Stimulated activated CD4-positive, alpha-beta T cell treated with anti-CD3 and anti-CD28 coated beads, Interleukin-15, amount 100 ng/mL, for 48 hours (primary cell): ENCODE measurements at places on chromosomes 2 and 18.

DNA sequence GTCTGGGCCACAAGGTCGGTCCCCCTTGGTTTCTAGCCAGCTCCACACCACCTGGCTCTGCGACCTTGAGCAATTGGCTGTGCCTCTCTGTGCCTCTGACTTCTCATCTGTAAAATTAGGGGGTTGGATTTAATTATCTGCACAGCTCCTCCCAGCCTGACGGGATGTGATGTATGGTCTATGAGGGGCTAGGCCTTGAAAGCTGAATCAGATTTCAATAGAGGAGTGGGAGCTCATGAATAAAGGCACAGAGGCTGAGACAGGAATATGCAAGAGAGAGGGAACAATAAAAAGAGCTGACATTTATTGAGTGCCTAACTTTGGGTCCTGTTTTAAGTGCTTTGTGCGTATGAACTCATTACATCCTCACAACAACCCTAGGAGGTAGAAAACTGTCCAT lies 104.7 kb downstream of the ALK start:
- no peak for DNase-seq

DNA sequence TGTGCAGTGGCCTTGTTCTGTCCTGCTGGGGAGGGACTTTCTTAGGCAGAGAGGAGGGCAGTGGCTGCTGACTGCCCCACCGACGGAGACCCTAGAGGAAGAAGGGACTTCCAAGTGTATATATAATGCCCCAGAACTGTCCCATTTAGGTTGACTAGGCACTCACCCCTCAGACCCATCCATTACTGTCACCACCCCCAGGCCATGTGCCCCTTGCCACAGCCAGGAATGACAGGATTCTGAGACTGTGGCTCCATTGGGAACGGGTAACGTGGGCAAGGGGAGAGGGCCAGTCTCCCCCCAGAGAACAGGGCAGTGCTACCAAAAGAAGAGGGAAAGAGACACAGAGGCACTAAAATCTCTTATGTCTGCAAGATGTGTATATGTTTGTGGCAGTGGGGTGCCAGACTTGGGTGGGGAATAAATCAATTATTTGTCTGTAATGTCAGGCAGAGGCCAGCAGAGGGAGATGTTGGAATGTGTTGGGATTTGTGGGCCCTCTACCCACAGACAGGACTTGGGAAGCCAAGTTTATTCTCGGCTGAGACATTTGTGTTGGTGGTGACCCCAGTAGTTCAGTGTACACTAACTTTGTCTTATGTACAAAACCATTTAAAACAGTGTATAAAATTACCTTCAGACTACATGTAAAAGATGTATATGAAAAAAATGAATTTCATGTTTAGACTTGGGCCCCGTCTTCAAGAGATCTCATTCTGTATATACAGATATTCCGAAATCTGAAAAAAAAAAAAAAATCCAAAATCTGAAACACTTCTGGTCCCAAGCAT lies 24.0 kb upstream of the TMEM37 start:
- peak; percentile 25 for DNase-seq

DNA sequence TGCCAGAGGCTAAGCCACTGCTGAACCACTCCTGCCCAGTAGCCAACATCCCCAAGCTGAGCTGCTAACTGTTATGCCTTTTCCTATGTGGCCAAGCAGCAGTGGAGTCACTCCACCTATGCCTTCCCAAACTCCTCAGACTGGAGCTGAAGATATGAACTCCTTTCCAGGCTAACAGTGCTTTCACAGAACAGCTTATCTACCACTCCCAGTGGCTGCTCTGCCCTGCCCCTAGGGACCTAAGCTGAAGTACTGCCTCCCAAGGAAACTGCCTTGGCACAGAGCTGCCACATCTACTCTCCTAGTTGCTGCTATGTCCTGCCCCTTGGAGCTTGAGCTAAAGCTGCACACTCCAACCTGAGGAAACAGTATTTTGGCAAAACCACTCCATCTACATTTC lies 275.9 kb downstream of the RBM43 start:
- no peak for DNase-seq

GRCh38 chr2:239425631-239426030 lies 24.8 kb upstream of the HDAC4 start:
- no peak for DNase-seq

GRCh38 chr2:233796254-233796653 lies 18.1 kb downstream of the MROH2A start:
- DNase-seq = no peak

DNA sequence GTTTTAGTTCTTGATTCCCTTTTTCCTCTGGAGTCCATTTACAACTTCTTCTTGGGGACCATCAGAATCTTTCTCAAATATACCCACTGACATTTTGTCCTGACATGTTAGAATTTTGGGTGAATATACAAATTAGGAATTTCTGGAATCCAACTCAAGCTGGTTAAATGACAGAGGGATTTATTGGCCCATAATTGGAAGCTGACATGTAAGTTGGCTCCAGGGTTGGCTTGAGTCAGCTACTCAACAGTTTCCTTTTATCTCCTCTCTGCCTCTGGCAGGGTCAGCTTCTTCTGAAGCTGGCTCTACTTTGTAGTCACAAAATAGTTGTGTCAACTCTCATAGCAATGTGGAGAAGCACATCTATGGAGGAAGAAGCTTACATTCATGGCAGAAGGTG lies 36.6 kb upstream of the PPP1R1C start:
- DNase-seq = no peak

- no peak for DNase-seq
Observed at GRCh38 chr2:226611196-226611943, 188.2 kb downstream of the IRS1 start.

GRCh38 chr2:222811828-222812227 lies 49.0 kb upstream of the ACSL3 start:
- DNase-seq = no peak

- no peak for DNase-seq
Observed at GRCh38 chr2:177712462-177712861, 319.9 kb downstream of the AGPS start.

DNA sequence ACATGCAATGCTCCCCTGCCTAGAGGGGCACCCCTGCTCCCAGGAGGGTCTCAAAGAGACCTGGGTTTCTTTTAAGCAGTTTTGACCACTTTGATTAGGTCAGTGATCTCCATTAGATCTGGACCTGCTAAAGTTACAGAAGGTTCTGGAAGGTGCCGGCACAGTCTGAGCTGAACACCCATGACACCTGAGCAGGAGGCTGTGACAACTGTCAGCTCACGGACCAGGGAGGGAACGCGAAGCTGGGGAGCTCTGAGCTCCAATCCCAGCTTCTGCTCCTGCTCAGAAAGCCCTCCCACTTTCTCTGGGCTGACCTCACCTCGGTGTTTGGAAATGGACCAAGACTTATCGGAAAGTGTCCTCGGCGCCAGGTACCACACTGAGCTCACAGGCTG lies 113.8 kb downstream of the NFATC1 start:
- no peak for DNase-seq

- DNase-seq = no peak
Observed at GRCh38 chr2:236665572-236666118, 96.0 kb downstream of the ACKR3 start.

- DNase-seq = no peak
Observed at GRCh38 chr2:211756266-211756665, 782.3 kb downstream of the ERBB4 start.

DNA sequence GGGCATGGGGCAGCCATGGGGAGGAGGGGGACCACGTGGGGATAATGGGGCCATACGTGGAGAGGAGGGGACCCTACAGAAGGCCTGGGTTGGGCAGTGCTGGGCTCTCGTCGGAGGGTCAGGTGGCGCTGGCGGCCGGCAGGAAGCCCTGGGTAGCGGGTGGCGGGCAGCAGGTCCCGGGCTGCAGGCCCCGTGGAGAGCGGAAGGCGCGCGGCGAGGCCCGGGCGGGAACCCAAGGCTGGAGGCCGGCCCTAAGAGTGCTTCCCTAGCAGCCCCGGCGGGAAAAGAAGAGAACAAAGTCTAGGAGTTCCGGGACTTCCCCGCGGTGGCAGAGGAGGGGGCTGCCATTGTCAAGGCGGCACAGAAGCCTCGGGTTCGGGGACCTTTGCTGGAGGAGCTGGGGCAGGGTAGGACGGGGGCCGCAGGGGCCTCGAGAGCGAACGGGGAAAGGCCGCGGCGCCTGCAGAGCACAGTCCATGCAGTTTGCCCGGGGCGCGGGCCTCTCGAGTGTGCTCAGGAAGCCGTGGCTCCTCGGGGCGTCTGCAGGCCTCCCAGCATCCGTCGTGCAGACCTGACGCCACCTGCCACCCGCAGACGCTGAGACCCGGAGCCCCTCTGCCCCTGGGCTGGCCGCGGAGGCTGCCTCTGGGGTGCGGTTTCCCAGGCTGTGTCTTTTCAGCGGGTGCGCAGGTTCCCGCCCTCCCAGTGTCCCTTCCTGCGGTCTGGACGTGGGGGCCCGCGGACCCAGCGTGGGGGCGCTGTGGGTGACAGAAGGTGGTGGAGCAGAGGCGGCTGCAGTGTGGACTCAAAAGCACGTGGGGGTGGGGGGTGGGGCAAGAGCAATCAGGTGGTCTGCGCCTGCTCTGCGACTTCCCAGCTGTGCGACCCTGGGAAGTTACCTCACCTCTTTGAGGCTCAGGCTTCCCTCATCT lies 19.4 kb upstream of the NCL start:
- DNase-seq = no peak

- no peak for DNase-seq
Observed at GRCh38 chr18:2978661-2979106, 34.3 kb downstream of the LPIN2 start.

GRCh38 chr18:6795307-6795706 lies 65.8 kb downstream of the ARHGAP28 start:
- DNase-seq = no peak

- no peak for DNase-seq
Observed at GRCh38 chr2:30193104-30193681, 38.1 kb upstream of the LBH start.

GRCh38 chr2:3585261-3586109 lies 9.4 kb upstream of the COLEC11 start:
- DNase-seq = no peak

- DNase-seq = no peak
Observed at GRCh38 chr2:226124548-226125011, 675.0 kb downstream of the IRS1 start.

- no peak for DNase-seq
Observed at GRCh38 chr2:140972724-140973123, 1158.1 kb downstream of the LRP1B start.

DNA sequence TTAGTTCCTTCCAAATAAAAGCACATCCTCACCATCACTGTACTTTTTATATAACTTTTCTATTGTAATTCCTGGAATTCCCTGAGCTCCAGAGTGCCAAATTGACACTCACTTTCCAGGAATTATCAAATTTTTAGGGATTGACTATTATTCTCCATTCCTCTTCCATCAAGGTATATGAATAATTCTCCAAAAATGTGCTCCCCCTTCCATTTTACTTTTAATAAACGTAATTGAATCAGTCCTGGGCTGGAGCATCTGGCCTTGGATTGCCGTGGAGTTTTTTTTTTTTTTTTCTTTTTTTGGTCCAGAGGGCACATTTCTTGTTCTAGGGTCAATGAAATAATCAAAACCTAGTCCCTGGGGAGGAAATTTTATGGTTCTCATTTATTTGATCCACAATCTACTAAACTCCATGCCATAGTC lies 304.3 kb downstream of the CDCA7 start:
- no peak for DNase-seq

- DNase-seq = no peak
Observed at GRCh38 chr2:156434461-156435291, 1.5 kb upstream of the GPD2 start.

GRCh38 chr18:56309104-56309503 lies 329.3 kb downstream of the TXNL1 start:
- DNase-seq = no peak

GRCh38 chr2:169975221-169975620 lies 148.0 kb downstream of the UBR3 start:
- no peak for DNase-seq

DNA sequence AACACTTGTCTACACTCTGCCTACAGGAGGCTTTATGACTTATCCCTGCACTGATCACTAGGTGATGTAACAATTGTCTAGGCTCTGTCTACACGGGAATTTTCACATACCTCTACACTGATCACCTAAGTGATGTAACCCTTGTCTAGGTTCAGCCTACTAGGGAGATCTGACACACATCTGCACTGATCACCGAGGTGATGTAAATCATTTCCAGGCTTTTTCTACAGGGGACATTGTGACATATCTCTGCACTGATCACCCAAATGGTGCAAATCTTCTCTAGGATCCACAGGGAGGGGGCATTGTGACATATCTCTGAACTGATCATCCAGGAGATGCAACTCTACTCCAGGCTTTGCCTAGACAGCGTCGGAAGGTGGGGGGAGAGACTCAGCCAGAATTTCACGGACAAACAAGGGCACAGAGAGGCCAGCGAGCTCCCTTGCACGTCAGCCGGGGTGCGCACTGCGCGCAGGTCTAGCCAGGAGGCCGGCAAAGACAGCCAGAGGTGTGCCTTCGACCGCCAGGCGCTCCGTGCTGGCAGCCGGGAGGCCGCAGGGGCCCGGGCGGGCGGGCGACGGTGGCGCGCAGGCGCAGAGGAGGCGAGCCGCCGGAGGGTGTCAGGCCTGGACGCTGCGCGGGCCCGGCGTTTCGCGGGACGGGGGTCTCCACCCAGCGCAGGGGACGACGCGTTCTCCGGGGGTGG lies 46.9 kb upstream of the USP14 start:
- DNase-seq = peak; percentile 60

- no peak for DNase-seq
Observed at GRCh38 chr2:54772531-54772930, 49.1 kb downstream of the EML6 start.

DNA sequence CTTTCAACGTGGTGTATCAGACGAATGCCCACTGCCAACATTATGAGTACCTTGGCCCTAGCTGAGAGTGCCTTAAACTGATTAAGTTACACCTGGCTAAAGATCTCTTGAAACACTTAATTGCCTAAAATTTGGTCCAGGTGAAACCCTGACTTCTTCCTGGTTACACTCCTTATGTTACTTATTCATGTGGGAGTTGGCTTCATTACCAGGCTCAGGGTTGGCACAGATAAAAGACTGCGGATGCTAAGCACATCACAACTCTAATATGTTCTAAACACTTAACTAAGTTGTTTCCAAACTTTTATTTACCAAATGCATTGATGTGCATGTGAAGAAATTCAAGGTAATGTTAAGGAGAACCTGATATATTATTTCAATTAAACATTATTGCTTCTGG lies 298.9 kb downstream of the TCF4 start:
- no peak for DNase-seq

GRCh38 chr2:75547345-75548035 lies 13.2 kb downstream of the EVA1A start:
- no peak for DNase-seq

DNA sequence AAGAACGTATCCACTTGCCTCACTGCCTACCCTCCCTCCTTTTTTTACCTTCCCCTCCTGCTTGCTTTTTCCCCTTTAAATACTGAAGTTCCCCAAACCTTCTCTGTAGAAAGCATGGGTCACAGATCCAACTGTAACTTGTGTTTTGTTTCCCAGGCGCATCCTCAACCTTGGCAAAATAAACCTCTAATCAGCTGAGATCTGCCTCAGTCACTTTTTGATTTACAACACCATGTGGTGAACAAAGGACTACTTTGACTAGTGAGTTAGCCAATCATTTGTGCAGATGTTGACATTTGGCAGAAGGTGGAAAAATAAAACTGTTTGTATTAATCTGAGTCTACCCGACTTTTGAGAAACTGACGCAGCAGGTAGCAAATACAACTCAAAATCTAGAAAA lies 23.3 kb upstream of the MCM6 start:
- no peak for DNase-seq
